Activated CD4-positive, alpha-beta T cell treated with anti-CD3 and anti-CD28 coated beads for 24 hours (primary cell): ENCODE measurements at places on chromosomes 13 and 19.

DNA sequence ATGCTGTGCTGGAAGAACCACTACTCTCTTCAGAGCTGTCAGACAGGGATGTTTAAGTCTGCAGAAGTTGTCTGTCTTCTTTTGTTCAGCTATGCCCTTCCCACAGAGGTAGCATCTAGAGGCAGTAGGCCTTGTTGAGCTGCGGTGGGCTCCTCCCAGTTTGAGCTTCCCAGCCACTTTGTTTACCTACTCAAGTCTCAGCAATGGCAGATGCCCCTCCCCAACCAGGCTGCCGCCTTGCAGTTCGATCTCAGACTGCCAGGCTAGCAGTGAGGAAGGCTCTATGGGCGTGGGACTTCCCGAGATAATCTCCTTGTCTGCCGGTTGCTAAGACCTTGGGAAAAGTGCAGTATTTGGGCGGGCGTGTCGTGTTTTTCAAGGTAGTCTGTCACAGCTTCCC lies 42.1 kb upstream of the UQCRFS1 start:
- no peak for DNase-seq

DNA sequence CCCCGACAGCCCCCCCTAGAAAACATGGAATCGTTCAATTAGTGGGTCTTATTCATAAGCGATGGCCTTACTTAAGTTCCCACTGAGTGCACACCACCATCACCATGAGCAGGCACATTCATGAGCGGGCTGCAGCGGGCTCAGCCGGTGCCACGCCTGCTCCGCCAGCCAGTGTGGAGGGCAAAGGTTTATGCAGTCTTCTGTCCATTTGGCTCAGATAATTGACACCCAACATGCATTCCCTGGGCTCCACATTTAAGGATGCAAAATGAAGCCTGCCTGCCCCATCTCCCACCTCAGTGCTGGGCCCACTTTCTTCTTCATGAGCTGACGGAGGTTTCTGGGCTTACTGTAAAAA lies 12.1 kb downstream of the C19orf12 start:
- DNase-seq = no peak

DNA sequence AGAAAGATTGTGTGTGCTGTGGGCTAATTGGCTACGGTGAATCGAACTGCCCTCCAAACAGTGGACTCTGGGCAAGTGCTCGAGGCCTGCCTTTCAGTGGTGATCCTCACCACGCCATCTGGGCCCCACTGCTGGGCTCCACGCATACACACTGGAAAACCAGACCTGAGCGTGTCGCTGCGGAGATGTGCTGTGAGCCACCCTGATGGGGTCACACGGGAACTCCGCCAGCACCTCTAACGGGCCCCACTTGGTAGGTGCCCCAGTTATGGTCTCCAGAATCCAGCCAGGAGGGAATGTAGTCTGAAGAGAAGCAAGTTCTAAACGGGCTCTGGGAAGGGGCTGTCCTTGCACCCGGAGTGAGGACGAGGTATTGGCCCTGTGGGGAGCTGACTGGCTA lies 39.3 kb downstream of the C13orf46 start:
- no peak for DNase-seq

- DNase-seq = no peak
Measured at GRCh38 chr13:65461590-65461989, 1768.5 kb downstream of the PCDH9 start.

DNA sequence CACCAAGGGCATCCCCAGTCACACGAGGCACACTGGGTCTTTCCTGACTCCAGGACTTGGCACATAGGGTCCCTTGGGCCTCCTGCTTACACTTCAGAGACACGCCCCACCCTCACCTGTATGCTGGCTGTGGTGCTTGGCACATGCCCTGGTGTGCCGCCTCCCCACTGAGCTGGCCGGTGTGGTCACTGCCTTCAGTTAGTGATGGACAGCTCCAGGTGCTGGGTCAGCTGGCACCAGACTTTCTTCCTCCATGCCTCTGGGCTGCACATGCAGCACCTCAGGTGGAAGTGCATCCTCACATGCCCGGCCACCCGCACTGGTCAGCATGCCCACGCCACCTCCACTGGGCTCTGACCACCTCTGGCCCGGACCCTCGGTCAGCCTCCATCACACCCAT lies 52.9 kb downstream of the KLF2 start:
- no peak for DNase-seq

DNA sequence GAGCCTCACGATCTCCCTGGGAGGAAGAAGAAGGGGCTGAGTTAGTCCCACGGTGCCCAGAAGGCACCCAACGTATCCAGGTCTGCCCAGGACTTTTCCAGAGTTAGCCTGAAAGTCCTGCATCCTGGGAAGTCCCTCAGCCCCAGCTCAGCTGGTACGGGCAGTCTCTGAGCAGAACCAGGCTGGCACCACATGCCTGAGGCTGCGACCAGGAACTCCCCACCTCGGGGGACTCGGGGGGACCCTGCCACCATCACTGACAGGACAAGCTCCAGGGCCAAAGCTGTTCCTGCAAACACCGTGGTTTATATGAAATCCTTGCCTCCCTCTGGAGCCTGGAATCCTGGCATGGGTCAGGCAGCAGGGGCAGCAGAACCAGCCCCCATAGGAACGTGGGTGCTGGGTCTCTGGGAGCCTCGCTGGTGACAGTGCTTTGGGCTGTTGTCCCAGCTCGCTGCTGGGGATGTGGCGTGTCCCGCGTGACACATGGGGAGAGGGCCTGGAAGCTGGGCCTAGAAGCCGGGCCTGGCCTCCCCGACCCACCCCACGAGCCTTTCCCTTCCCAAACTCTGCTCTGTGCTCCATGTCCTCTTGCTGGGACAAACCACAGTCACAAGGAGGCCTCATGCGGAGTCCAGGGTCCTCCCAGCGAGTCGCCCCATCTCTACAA lies 55.5 kb downstream of the GNG7 start:
- DNase-seq = no peak
